Right lung (tissue), 10 donors: ENCODE measurements at places on chromosomes 7 and 10.

DNA sequence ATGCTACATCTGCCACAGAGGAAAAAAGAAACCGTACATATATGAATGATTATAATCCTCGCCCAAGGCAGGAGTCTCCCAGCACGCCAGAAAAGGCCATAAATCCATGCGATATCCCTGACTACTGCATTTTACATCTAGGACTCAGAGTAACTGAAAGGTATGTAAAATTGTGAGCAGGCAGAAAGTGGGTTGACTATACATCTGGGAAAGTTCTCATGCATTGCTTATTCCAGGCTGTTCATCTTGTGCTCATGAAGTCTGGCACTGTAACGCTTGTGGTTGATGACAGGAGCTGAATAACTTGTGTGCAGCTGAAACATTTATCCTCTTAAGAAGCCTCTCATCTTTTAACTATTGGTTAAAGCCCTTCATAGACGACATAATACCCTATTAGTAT, 193.4 kb upstream of the STEAP4 start:
- DNase-seq: no peak

DNA sequence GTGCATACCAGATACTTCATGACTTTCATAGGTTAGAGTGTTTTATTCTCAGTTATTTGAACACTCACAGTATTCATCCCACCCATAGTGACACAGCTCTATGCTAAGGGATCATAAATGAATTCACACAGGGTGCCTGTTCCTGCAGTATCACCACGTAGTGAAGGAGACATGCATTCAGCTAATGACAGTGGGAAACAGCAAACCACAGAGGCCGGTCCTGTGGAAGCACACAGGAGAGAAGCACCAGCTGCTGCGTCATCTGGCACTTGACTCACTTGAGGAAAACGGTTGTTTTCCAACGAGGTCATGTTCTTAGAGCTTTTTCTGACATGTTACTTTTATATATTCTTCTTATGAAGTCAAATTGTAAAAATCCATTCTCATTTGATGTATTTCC, 73.0 kb downstream of the UBE3C start:
- no peak for DNase-seq

DNA sequence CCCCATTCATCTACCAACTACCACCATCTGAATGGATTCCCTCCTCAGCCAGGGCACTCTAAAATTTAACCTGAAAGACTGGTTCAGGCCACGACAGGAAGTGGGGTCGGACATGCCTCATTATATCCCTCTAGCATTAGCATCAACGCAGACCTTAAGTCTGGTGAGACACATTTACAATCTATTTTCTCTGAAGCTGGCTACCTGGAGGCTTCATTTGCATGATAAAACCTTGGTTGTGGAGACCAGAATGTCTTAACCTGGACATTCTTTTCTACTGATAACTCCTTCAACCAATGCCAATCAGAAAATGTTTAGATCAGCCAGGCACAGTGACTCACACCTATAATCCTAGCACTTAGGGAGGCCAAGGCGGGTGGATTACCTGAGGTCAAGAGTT, 42.3 kb downstream of the SVOPL start:
- DNase-seq: no peak

- DNase-seq: no peak
Measured at GRCh38 chr7:47756636-47757035, 174.7 kb upstream of the TNS3 start.

- DNase-seq: no peak
Measured at GRCh38 chr7:47325337-47325736, 256.6 kb downstream of the TNS3 start.

DNA sequence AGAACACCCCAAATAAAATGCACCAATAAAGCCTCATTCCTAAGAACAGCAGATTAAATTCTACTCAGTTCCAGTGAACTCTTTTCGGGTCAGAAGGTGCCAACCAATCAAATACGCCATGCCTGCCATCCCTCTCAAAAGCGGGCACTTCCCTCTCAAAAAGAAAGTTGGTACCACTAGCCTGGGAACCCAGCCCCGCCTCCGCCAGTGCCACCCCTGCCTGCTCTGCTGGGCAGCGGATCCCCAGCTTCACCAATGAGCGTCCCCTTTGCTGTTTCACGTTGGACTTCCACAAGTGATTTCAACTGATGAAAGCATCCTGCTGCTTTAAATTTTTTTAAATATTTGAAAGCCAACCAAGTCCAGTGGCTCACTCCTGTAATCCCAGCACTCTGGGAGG, 33.2 kb upstream of the PROSER2 start:
- DNase-seq: no peak

DNA sequence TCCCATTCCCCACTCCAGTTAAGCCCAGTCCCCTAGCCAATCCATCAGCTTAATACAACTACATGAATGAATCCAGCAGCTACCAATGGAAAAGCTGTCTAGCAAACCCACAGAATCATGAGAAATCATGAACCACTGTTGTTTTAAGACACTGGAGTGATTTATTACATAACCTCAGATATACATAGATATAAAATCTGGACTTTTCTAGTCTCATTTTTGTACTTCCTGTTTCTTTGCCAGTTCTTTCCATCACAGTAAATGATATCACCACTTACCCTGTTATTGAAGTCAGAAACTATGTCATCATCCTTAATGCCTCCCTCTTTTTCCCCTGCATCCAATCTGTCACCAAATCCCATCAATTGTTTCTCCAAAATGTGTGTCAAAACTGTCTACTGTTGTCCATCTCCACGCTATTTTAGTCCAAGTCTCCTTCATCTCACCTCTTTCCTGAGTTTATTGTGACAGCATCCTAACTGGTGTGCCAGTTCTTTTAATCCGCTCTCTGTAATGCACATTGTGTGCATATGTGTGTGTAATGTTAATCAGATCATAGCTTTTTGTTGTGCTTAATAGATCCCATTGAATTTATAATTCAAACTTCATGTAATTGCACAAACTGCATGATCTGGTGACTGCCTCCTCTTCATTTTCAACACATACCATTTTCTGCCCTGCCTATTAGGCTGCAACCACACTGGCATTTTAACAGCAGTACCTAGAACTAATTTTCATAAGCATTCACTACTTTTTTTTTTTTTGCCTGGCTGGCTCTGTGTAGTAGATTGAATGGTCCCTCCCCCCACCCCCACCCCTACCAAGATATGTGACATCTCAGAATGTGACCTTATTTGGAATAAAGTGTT, 56.0 kb downstream of the MKLN1 start:
- DNase-seq: no peak

GRCh38 chr10:19003341-19003740, 45.3 kb upstream of the MALRD1 start:
- no peak for DNase-seq

- DNase-seq: no peak
Measured at GRCh38 chr7:134155206-134155605, 28.1 kb downstream of the LRGUK start.

- no peak for DNase-seq
Measured at GRCh38 chr10:85152496-85152895, 824.1 kb downstream of the CCSER2 start.

DNA sequence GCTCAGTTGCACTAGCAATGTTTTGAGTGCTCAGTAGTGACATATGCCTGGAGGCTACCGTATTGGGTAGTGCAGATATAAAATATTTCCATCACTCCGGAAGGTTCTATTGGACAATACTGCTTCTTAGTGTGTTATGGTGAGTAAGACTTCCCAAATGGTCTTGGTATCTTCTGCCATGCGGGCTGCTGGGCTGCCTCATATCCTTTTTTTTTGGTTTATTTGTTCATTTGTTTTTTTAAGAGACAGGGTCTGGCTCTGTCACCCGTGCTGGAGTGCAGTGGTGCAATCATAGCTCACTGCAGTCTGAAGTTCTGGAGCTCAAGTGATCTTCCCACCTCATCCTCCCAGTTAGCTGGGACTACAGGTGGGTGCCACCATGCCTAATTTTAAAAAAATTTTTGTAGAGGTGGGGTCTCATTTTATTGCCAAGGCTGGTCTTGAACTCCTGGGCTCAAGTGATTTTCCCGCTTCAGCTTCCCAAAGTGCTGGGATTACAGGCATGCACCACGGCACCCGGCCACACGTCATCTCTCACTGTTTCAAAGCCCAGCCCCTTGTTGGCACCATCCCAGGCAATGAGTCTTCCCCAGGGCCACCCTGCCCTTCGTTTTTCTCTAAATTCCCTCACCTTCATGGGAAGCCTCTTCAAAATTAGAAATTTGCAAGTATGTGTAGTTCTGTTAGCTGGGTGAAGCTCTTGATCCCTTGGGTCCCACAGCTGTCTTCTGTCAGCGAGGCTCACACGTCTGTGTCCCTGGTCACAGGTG, 111.0 kb upstream of the KLF14 start:
- DNase-seq: no peak

GRCh38 chr10:90746829-90747228, 111.0 kb downstream of the HTR7 start:
- DNase-seq: no peak

GRCh38 chr7:151484971-151485707, 34.6 kb downstream of the RHEB start:
- no peak for DNase-seq

GRCh38 chr7:26553582-26553981, 261.9 kb downstream of the SNX10 start:
- no peak for DNase-seq

GRCh38 chr7:36777062-36777461, 52.8 kb upstream of the AOAH start:
- no peak for DNase-seq

- no peak for DNase-seq
Measured at GRCh38 chr7:40996233-40996677, 706.6 kb downstream of the INHBA start.

GRCh38 chr10:35626971-35627507, 15.1 kb downstream of the FZD8 start:
- no peak for DNase-seq

- DNase-seq: no peak
Measured at GRCh38 chr7:76126632-76127031, 75.1 kb upstream of the SRRM3 start.

DNA sequence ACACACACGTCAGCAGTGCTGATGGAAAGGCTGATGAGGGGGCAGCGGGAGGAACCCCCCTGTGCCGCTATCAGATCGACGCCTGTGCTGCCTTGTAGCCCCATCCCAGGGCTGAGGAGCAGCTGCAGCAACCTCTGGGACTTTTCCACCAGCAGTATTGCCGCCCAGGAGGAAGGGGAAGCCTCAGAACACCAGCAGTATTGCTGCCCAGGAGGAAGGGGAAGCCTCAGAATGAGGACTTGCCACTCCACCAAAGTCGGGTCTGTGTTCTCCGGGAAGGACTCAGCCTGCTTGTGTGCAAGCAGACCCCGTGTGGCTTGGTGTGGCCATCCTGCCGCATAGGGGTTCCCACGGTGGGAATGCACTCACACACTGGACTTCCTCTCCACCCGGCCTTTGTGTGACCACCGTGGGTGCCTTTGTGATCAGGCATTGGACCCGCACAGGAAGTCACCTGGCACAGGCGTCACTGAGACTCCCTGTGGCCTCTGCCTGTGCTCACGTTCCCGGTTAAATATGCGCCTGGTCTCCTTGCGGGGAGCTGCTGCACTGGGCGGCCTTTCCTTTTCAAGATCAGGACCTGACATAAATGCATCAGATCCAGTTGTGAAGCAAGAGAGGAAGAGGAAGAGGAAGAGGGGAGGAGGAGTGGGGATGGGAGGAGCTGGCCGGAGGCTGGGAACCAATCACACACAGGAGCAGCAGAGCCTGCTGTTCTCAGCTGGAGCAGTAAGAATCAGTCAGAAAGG, 248.5 kb downstream of the DNAJB6 start:
- no peak for DNase-seq

DNA sequence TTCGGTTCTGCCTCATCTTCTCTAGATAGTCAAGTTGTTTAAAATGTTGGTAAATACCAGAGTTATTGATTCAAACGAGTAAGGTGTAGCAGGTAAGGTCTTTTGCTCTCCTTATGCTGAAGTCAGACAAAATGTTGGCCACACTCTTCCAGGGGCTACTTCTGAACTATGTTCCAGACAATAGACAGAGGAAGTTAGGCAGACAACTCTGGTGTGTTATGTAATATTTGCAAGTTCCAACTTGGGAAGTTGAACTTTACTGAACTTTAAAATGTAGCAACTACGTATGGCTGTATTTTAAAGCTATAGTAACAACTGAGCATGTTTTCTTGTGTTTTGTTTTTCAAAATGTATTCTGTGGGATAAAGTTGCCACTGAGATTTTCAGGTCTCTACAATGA, 125.7 kb upstream of the NEBL start:
- peak; percentile 29 for DNase-seq

GRCh38 chr7:12257582-12257981, 46.5 kb downstream of the TMEM106B start:
- no peak for DNase-seq

DNA sequence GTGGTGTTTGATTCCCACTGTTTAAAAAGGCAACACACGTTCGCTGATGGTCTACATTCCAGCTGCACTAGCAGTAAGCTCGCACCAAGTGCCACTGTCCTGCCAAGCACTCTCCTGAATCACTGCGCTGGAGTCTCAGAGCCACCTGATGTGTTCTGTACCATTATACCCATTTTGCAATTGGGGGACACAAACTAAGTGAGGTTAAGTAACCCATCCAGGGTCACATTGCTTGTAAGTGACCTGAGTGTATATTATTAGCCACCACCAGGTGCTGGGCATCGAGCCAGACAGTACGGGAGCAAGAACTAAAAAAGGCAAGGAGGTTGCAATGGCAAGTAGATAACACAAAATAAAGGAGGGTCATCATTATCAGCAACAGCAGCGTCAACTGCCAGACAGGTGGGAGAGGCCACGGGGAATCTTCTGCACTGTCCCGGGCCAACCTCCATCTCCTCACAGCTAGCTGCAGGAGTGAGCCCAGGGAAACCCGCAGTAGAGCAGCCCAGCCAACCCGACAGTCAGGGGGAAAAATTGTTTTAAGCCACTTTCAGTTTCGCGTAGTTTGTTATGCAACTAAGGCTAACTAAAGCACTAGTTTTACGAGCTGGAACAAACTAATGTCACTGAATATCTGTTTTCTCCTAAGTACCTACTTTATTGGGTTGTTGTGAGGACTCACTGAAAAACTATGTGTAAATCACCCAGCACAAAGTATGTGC, 712 bp upstream of the CPVL start:
- no peak for DNase-seq

DNA sequence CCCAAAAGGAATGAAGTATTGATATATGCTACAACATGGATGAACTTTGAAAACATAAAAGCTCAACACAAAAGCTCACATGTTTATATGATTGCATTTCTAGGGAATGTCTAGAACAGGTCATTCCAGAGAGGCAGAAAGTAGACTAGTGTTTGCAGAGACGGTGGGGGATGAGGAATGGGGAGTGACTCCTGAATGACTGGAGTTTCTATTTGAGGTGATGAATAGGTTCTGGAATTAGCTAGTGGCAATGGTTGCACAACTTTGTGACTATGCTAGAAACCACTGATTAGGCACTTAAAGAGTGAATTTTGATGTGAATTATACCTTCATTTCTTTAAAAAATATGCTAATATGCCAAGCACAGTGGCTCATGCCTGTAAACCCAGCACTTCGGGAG, 6.9 kb downstream of the KPNA7 start:
- DNase-seq: no peak

GRCh38 chr10:436911-437665, 252.4 kb downstream of the DIP2C start:
- DNase-seq: no peak

DNA sequence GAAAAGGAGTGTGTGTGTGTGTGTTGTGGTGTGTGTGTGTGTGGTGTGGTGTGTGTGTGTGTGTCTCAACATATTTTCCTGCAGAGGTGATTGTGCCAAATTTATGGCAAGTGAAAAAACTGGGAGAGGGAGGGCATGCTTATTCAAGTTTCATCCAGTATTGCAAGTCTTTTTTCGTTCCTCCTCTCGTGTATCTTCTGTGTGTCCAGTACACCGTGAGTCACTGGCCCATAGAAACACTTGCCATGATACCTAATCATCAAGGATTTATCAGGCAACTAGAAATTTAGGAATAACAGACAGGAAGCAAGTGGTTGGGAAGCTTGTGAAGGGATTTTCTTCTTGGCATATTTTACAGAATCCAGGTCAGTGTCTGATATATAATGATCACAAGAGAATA, 820.5 kb downstream of the GATA3 start:
- DNase-seq: no peak
